ENCODE measurements at places on chromosomes 13 and 19. TPM values are rescaled to one million over a fixed set of nuclear protein-coding genes. Genes with fewer than 3 reads are reported as not detected.
A peak's percentile ranks its signal among the peaks of the same experiment; 100 is the strongest.

The APOC4 gene
- not detected for total RNA-seq

- no peak overlapping the region for H3K27ac ChIP-seq
- H3K36me3 ChIP-seq, result no peaks in the 10 kb centered on the region
- no peaks in the 10 kb centered on the region for H3K27me3 ChIP-seq
- no peaks in the 10 kb centered on the region for H3K4me1 ChIP-seq
- no peak overlapping the region for H3K4me3 ChIP-seq
Observed at GRCh38 chr13:101157261-101157660, 259.0 kb downstream of the NALCN start.

- H3K27me3 ChIP-seq, result no peaks in the 10 kb centered on the region
- no peak overlapping the region for H3K27ac ChIP-seq
- no peak for DNase-seq
Observed at GRCh38 chr13:82636119-82636518, 1246.2 kb downstream of the SLITRK1 start.

DNA sequence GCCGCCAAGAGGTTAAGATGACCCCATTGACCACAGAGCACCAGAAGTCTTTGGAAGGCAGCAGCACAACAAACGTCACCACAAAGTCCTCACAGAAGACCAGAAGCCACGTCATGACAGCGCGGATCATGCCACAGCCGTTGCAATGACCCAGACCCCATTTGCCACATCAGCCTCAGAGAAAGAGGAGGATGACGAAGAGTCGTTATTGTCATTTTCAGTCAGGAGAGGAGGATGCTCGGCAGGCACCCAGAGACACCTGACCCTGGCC lies 29.6 kb upstream of the CD33 start:
- no peak overlapping the region for H3K4me3 ChIP-seq
- DNase-seq, result peak; percentile 38
- no peaks in the 10 kb centered on the region for H3K4me1 ChIP-seq
- no peaks in the 10 kb centered on the region for H3K36me3 ChIP-seq
- no peak overlapping the region for H3K27ac ChIP-seq
- H3K27me3 ChIP-seq, result no peaks in the 10 kb centered on the region

DNA sequence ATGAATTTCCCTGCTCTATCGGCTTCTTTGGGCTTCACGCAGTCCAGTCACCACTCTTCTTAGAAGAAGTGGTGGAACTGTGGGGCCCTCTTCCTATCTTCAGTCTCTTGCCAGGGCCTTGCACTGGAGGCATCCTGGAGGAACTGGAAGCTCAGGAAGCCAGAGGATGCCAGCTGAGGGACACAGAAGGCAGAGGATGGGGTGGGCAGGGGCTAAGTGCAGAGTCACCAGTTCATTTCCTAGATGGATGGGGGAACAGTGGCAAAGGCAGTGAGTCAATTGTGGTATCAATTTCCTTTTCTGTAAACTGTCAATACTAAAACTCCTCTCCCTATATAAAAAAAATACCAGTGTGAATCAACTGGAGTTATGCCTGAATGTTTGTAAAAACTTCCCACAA lies 419.7 kb downstream of the KLF12 start:
- peaks cover 6% of the 10 kb centered on the region for H3K36me3 ChIP-seq
- no peak for DNase-seq
- no peak overlapping the region for H3K4me3 ChIP-seq
- no peaks in the 10 kb centered on the region for H3K27me3 ChIP-seq

- no peaks in the 10 kb centered on the region for H3K36me3 ChIP-seq
- H3K27ac ChIP-seq, result peak overlapping the region; percentile 46
- no peak overlapping the region for H3K4me3 ChIP-seq
Observed at GRCh38 chr19:3466635-3467034, 13.7 kb downstream of the SMIM24 start.

The NMRK2 gene
- total RNA-seq, result not detected

GRCh38 chr13:27027086-27027667 lies 144.4 kb downstream of the USP12 start:
- no peaks in the 10 kb centered on the region for H3K36me3 ChIP-seq
- H3K27me3 ChIP-seq, result no peaks in the 10 kb centered on the region
- H3K4me1 ChIP-seq, result no peaks in the 10 kb centered on the region
- no peak overlapping the region for H3K27ac ChIP-seq
- no peak overlapping the region for H3K4me3 ChIP-seq
- DNase-seq, result no peak

DNA sequence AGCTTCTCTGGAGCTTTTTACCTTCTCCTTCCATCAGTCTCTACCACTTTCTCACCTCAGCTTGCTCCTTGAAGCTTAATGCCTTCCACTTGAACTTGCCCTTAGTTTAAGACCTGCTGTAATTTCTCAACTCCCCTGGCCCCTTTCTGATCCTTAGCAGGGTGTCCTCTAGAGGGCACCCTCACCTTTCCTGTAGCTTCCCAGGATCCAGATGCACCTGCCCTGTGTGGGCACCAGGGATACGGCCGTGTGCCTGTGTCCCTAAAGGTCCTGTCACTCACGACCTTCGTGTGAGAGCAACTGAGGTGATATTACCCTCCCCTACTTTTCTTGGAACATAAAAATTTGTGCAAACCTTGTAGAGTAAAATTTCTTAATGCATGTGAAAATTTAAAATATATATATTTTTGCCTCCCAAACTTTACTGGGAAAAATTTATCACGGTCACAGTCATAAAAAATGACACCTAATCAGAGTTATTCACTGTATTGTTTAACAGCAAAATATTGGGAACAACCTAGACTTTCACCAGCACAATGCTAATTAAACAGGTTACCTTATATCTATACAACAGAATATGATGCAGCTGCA lies 46.4 kb downstream of the PSG3 start:
- H3K4me1 ChIP-seq, result no peaks in the 10 kb centered on the region
- no peak for DNase-seq
- no peak overlapping the region for H3K4me3 ChIP-seq
- no peaks in the 10 kb centered on the region for H3K27me3 ChIP-seq
- no peak overlapping the region for H3K27ac ChIP-seq

The ASF1B gene
- 1.4 TPM for total RNA-seq

DNA sequence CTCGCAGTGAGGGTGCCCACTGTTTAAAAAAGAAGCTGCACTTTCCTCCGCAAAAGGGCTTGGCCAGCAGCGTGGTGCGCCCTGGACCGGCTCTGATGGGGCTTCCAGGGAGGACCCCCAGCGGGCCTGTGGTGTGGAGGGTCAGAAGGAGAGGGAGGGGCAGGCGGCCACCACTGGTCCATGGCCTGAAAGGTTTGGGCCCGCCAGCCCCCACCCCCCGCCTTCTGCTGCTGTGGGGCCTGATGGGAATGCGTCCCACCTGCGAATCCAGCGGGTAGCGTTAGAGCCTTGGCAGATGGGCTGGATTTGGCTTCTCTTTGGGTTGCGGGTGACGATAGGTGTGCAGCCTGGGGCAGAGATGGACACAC lies 34.7 kb downstream of the TMEM255B start:
- H3K27ac ChIP-seq, result no peak overlapping the region
- H3K36me3 ChIP-seq, result no peaks in the 10 kb centered on the region
- H3K27me3 ChIP-seq, result no peaks in the 10 kb centered on the region
- DNase-seq, result no peak
- no peaks in the 10 kb centered on the region for H3K4me1 ChIP-seq
- H3K4me3 ChIP-seq, result no peak overlapping the region

The TNNT1 gene
- total RNA-seq, result not detected

The PINLYP gene
- total RNA-seq, result 10.1 TPM

- no peaks in the 10 kb centered on the region for H3K27me3 ChIP-seq
- no peak for DNase-seq
- no peaks in the 10 kb centered on the region for H3K4me1 ChIP-seq
- no peaks in the 10 kb centered on the region for H3K36me3 ChIP-seq
- H3K27ac ChIP-seq, result no peak overlapping the region
Observed at GRCh38 chr19:45222724-45223123, 22.5 kb downstream of the EXOC3L2 start.

DNA sequence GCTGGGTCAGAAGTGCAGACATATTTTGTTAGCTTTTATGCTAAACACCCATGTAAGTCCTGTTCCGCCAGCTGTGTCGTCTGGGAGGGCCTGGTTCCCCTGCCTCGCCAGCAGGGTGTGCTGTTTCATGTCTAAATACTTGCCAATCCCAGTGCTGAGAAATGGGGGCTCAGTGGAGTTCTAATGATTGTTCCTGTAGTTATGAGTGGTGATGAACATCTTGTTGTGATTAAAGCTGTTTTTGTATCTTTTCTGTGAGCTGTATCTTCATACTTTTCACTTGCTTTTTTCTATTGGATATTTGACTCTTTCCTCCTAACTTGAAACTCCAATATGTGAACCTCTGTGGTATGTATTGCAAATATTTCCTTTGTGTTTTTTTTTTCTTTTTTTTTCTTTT lies 32.7 kb downstream of the KDM4B start:
- H3K27ac ChIP-seq, result no peak overlapping the region
- no peak overlapping the region for H3K4me3 ChIP-seq
- H3K36me3 ChIP-seq, result no peaks in the 10 kb centered on the region
- no peak for DNase-seq

DNA sequence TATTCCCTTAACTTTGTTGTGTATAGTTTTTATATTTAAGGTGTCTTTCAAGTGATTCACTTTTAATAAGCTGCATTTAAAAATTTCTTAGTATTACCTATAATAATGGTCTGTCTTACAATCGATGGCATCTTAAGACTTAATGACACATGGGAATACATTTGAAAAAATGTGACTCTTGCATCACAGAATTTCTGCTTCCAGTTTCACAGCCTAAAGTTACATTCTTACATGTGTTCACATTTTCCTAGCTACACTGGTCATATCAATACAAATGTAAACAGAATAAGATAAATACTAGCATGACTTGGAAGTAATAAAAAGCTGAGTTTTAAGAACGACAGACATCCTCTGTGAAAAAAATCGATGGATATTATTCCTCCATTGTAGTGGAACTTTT lies 1597.1 kb upstream of the MIR17HG start:
- no peak overlapping the region for H3K27ac ChIP-seq
- no peak for DNase-seq
- no peaks in the 10 kb centered on the region for H3K27me3 ChIP-seq
- H3K4me3 ChIP-seq, result no peak overlapping the region
- H3K4me1 ChIP-seq, result no peaks in the 10 kb centered on the region

All from aorta (tissue), 5 donors.